ENCODE measurements at places on chromosomes 2 and 18.

GRCh38 chr2:188519136-188519535, 227.5 kb downstream of the GULP1 start:
- no peak for DNase-seq

- DNase-seq: no peak
Measured at GRCh38 chr18:78986018-78986481, 6.4 kb downstream of the SALL3 start.

- DNase-seq: peak; percentile 29
Measured at GRCh38 chr2:96241900-96242611, 23.7 kb downstream of the TMEM127 start.

DNA sequence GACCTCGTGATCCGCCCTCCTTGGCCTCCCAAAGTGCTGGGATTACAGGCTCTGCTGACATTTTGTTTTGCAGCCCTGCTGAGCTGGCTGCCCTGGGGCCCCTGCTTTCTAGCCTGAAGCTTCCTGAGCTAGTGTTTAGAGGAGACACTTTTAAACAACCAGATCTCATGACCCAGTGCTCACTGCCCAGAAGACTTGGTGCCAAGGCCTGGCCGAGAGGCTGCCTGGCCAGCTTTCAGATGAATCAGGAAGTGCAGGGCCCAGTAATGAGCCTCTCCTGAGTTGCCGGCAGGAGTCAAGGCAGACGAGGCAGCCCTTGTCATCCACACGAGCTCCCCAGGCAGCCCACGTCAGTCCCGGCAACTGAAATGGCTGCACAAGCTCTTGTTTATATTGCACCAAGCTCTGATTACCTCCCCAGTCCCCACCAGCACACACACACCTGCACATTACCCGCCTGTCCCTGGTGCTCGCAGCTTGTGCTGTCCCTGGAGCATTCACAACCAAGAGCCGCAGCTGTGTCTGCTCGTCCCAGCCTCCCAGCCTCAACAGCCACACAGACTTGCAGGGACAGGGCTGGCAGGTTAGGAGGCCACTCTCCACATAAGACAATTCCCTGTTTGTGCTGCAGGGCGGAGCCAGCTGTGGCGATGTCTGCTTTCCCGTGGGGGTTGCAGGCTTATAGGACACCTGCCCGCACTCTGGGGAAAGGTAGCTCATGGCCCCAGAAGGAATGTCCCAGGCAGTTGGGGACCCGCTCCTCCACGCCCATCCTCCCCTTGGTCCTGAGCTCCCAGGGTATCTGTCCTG, 331.2 kb upstream of the MYT1L start:
- DNase-seq: no peak

DNA sequence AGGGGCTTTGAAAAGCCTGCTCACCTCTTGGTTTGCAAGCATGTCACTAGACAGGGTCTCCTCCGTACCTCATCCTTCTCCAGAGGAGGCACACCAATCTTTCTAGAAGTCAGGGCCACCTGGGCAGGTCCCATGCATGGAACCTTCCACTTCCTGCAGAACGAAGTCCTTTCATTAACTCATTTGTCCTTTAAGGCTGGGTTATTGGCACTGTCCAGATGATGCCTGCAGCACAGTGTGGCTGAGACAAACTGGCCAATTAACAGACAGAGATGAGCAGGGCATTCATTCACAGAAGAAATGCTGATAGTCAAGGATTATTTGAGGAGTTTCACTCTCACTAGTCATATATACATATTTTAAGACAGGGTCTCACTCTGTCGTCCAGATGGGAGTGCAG, 245.3 kb downstream of the TFCP2L1 start:
- no peak for DNase-seq

DNA sequence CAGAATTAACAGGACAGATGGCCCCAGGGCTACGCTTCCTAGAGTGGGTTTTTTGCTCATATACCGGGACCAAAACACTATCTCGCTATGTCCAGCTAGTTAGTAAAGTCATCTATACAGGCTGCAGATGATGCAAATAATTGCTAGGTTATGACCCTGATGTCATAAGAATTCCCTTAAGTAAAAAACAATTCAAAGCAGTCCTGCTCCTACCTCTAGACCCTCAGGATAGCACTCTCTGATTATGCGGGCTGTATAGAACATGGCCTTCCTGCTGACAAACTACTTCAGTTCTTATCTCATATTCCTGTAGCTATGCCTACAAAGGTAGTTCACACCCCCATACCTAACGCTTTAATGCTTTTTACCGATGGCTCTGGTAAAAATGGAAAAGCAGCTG, 13.2 kb downstream of the DYNAP start:
- no peak for DNase-seq

DNA sequence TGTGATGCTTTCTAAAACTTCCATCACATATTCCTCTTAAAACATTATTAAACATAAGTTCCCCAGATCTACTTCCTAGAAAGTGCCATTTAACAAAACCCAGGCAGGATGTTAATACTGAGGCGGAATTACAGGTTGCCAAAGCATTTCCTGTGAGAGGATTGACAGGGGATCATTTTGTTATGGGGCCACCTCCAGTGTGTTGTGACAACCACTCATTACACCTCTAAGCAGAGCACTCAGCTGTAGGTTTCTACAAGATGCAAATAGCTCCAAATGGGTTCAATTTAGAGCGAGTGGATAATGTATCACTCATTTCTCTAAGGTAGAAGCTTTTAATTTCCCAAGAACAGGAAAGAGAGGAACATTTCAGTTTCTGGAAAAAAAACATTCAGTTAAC, 1429.5 kb upstream of the ACVR2A start:
- DNase-seq: no peak

- DNase-seq: no peak
Measured at GRCh38 chr2:28547906-28548600, 52.2 kb downstream of the PLB1 start.

GRCh38 chr2:43225093-43225787, 1.2 kb downstream of the ZFP36L2 start:
- peak; percentile 58 for DNase-seq

DNA sequence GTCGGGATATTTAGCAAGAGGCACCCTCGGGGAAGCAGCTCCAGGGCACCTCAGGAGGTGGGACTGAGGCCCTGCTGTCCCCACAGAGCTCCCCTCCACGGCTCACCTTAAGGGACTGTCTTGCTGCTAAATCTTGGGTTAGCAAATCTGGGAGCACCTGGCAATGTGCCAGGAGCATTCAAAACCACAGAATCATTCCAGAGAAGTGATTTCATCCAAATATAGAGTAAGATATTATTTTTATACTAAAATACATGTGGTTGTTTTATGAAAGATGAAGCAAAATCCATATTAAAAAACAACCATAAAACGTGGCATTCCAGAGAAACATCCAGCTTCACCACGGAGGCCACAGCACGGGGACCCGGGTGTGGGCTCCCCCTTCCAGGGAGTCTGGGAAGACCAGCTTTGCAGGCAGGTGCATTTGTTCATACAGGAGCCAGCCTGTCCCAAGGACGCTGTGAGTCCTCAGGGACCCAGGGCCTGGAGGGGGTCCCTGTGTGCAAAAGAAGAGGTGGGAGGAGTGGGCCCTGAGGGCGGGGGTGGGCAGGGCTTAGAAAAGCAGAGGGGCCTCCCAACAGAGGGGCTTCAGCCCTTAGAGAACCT, 16.3 kb downstream of the HS1BP3 start:
- DNase-seq: no peak

All from T-helper 1 cell (primary cell).